ENCODE measurements at places on chromosomes 6 and 20.

DNA sequence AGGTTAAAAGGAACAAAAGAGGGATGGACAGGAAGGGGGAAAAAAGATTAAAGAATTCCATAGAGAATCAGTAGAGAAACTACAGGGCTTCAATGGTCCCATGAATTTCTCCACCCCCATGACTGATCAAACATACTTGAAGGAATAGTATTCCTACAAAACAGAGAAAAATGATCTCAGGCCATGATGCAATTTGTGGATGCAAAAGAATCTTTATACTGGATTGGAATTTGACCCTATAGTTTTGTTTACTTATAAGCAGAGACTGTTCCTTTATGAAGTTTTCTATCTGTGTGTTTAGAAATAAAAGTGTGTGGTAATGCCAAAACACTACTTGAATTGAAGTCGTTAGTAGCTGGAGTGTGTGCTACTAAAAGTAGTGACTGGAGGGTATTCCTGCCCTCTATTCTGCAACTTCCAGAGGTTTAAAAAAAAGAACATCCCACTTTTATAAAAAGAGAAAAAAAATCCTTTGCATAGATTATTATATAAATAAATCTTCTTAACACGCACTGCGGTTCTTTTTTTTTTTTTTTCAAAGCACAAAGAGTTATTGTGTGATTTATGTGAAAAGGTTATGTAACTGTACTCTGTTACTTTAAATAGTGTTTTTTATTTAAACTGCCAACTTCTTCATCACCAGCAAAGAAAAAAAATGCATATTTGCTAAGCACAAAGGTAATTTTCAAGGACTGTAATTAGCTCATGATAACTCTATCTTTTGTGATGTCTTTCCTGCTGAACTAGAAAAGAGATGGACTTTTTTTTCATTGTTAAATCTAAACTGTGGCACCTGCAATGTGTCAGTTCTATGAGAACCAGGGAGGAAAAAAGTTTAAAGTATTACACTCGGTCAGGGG, 214.5 kb upstream of the CITED2 start:
- DNase-seq = peak; percentile 5

DNA sequence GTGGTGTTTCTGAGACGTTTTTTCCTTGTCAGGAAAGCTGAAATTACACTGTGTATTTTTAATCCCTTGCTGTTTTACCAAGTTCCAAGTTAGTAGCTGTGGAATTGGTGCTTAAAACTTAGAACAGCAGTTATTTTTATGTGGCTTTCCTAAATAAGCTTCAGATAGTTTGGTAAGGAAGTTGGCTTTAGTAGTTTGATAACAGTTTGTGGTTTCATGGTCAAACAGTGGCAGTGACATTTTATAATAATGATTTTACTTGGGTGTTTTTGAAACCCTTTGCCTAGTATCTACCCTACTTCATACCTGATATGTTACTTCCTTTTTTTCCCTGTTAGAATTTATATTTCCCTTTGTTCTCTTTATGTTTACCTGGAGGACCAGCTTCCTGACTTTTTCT, 164.9 kb downstream of the JARID2 start:
- no peak for DNase-seq

DNA sequence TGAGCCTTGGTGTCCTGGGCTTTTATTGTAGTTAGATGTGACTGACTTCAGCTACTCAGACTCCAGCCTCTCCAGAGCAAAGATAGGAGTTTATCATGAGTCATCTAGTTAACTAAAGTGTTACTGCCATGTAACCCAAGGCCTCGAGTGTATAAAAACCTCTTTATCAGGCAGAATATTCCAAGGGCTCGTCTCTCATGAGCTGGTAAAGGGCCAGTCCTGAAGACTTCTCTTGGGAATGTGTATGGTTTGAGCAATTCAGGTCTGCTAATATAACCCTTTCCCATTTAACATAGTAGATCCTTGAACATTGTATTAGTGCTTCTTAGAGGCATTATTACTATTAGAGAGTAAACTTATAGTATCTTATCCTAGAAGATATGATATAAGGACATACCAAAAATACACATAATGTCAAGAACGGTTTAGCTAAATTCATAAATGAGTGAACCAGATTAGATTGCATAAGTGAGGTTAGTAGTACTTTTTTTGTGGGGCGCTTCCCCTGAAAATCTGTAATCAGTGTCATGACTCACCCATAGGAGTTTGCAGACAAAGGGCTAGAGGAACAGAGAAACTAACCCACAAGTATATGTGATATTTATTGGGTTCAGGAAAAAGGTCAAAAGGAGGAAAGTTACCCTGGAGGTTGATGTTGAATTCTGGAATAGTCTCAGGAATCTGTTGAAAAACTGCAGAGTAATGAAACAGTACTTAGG, 16.0 kb downstream of the DSE start:
- DNase-seq = no peak

DNA sequence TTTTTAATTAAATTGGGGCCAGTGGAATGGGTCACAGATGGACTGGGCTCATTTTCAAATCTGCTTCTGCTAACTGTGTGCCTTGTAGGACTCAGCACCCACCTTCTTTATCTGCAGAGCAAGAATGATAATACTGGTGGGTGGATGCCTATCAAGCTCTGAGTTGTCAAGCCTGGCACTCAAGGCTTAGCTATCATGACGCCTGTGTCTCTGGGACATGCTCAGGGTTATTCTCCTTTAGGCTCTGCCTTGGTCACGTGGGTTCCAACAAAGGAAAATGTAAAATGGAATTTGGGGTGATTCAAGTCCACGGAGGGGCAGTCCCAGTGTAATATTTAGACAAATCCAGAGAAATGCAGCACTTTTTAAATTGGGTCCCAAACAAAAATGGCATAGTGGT, 202.3 kb downstream of the TSHZ2 start:
- DNase-seq = no peak

- peak; percentile 24 for DNase-seq
Observed at GRCh38 chr6:85484948-85485347, 35.1 kb downstream of the NT5E start.

DNA sequence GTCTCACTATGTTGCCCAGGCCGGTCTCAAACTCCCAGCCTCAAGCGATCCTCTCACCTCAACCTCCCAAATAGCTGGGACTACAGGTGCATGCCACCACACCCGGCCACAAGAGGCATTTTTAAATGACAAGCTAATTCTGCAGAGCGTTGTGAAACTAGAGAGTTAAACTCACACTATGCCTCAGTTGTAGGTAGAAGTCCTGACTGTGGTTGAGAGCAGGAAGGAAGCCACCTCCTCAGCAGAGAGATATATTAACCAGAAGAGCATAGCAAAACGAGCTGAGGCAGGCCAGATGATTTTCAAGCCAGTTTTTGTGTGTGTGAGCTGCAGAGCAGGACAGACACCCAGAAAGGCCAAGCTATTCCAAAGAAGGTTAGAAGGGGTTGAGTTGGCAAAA, 150.3 kb downstream of the MBOAT1 start:
- DNase-seq = no peak

GRCh38 chr6:21935561-21936028, 342.0 kb downstream of the SOX4 start:
- DNase-seq = no peak

DNA sequence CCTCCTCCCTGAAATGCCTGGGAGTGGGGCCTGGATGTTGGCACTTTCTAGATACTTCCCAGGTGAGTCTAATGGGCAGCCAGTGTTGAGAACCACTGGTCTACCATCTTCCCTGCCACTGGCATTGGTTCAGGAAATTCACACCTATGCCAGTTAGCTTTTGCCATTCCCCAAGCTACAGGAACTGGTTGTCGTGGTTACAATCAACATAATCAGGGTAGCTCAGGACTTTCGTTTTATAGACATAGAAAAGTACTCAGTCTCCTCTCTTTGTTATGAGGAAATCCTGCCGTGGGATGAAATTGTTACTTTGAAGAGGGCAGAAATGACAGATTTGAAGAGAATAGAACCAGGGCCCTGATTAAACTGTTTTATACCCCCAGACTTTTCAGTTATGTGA, 127.9 kb upstream of the FOXO3 start:
- no peak for DNase-seq

DNA sequence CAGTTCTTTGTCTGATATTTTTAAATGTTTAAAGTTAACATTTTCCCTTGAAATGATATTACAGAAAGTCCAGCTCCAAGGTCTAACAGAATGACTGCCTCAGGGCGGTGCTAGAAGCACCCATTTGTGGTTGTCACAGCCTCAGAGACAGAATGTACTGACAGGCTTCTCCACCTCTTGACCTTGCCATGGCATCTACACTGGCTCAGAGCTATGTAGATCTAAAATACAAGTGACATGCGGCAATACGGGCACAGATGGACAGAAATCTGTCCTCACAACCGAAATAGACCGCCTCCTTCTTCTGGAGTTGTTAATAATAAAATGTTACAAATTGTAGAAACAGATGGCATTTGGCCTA, 167.2 kb upstream of the THEMIS start:
- no peak for DNase-seq

DNA sequence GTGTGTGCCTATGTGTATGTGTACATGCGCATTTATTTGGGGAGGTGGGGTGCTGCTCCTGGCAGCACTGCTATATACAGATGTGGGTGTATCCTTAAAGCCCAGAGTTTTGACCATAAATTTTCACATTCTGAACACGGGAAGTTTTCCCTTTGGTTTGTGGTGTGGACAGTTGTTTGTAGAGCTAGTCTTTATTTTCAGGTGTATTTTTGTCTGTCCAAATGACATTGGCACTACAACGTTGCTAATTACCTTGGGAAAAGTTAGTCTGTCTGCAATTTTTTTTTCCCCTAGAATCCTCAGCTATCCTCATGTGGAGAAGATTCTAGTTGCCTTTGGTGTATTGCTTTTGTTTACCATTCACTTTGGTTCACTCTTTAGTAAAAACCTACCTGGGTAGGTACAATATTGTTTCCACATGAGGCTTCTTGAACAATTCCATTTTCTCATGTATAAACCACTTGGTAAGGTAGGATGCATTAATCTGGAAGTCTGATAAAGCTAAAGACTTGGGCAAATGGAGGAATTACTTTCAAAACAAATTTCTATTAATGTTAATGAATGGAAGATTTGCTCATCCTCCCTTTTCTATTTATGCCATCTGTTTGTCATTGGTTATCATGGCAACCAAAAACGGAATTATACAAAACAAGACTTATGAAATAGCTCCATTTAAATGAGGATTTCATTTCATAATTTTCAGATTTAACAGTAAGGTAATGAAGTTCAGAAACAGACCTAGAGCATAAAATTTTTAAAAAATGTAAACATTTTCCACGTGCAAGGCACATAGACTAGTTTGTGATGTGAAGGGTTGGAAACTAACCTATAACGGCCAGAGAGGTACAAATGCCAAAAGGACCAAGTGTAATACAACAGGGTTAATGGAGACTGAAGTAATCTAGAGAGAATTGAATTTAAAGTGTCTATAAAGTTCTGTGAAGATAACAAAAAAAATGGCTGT, 3.9 kb downstream of the CCN2 start:
- no peak for DNase-seq

GRCh38 chr20:5342021-5342420, 25.3 kb upstream of the PROKR2 start:
- no peak for DNase-seq

- DNase-seq = no peak
Observed at GRCh38 chr20:63942250-63942951, 13.8 kb downstream of the UCKL1 start.

DNA sequence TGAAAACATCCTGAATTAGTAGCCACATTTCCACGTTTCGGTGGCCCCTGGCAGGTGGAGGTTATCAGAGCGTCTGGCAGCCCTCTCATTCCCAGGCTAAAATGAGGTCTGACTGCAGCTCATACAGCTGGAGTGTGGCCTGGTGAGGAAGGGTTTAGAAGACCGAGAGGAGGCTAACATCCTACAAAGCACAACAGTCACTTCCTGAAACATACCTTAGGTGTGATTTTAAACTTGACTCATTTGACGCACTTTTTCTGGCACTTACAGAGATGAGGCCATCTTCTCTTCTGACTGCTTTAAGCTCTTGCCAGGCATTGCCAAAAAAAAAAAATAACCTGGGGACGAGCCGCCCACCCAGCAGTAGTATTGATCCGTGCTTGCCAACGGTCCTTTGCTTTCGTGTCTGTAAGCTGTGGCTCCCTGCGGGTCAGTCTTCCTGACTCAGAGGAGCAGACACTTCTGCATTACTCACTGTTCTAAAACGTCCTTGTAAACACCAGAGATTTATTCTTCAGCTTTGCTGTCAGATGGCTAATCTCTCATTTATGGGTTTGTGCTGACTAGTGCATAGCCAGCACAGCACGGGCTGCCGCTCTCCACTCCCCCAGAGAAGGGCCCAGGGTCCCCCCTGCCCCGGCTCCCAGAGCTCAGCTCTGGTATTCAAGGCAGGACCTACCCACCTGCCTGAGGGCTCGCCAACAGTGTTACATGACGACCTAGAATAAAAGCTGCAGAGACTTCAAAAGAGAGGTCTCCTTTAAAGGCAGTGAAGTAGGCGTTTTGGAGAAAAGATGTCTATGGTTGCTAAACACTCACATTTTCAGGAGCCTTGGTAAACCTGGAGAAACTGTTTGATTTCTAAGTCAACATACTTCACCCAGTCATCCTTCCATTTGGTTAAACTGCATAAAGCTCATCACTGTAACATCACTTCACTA, 78.5 kb upstream of the FRMD1 start:
- peak; percentile 66 for DNase-seq

- no peak for DNase-seq
Observed at GRCh38 chr6:21496196-21496595, 97.4 kb upstream of the SOX4 start.

DNA sequence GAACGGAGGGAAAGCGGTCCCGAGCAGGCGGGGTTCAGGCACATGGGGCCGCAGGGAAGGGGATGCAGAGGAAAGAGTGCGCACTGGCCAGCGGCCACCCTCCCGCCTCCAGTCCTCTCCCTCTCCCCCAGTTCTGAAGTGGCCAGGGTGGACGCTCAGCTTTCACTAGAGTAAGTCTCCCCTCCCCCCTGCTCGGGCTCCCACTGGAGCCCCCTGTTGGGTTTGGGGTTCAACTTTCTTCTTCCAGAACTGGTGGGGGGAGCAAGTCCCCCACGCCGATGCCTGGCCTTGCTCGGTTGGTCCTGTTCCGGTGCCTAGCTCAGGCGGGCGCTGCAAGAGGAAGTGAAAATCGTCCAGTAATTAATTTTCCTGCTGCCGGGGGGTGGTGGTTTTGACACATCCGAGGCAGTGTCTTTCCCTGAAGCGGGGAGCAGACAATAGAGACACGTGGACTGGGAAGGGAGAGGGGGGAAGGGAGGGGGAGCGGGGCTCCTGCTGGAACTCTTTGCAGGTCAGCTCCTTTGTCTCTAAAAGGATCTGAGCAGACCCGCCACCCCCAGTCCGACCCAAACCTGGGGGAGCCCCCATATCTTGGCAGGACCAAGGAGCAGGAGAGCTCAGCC, 824 bp upstream of the SCRT2 start:
- peak; percentile 30 for DNase-seq

DNA sequence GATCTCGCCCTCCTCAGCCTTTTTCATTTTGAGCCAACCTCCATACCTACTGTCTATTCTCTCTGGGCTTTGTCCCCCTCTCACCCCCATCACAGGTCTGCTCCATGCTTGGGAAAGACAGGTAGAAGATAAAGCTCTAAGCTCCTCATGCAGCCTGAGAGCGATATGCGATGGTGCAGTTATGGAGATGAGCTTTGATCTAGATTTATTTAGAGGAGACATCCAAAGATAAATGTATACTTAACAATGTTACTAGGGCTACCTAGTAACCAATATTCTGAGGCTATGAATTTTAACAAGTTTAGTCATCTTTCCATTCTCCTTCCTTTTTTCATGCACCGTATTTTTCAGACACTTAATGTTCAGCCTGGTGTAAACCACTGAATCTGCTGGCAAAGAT, 95.3 kb downstream of the TRDN start:
- no peak for DNase-seq
